WTC11 (cell line): ENCODE measurements at places on chromosomes 3 and 15.

DNA sequence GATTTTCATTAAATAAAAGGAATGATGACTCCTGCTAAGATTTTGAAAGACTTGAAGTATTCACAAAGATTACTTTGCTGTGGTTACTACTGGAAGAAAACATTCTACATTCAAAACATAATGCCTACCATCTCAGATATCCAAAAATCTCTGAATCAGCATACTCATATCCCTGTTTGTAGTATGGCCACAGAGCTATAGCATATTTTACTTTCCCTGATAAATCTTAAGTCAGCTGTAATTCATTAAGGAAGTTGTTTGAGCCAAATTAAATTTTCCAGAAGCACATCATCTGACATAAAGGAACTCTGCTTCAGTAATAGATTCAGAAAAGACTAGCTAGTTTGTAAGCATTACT is 942.0 kb downstream of the ROBO1 start:
- no peak for DNase-seq

DNA sequence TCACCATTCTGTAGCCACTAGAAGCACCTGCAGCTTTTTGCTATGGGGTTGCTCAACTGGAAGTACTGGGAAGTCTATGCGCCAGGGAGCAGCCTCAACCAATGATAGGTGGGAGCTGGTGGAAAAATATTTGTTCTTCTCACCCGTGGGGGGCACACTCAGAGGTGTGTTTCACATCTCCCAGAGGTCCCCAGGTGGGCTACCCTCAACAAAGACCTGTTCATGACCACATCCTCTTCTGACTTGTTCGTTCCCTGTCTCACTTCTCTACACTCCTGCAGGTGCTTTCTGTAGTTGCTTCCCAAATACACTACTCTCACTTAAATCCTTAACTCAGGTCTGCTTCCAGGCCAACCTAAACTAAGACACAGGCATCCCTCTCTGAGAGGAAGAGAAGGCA is 3.6 kb downstream of the CAMP start:
- DNase-seq, result no peak

DNA sequence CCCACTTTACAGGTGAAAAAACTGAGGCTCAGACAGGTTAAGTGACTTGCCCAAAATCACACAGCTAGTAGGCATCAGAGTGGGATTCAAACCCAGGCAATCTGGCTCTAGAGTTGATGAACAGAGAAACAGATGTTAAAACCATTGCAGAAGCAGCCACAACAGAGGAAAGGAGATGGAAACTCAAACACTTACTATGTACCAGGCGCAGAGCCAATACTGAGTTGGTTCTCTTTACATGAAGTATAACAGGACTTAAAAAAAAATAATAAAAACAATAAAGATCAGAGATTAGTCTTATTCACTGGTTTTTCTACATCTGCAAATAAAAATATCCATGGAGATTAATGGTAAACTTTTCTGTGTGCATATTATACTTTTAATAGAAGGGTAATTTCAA is 84.9 kb upstream of the SPATA12 start:
- DNase-seq, result no peak

- no peak for DNase-seq
Measured at GRCh38 chr3:46300461-46300789, 53.5 kb upstream of the CCR2 start.

DNA sequence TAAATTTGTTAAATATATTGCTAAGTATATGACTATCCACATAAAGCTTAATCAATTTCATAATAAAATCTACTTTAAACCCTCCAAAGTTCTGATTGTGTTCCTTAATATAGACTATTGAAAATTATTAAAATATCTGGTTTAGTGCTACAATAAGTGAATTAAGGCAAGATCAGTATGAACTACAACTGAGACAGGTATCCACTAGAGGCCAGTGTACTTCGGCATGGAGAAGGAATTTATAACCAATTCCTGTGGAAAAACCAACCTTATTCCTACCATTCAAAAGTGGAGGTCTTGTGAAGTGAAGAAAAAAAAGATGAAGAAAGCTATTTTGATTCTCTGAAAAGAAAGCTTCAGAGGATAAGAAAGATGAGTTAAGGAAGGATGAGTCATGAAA is 237.7 kb downstream of the SUCLG2 start:
- no peak for DNase-seq

DNA sequence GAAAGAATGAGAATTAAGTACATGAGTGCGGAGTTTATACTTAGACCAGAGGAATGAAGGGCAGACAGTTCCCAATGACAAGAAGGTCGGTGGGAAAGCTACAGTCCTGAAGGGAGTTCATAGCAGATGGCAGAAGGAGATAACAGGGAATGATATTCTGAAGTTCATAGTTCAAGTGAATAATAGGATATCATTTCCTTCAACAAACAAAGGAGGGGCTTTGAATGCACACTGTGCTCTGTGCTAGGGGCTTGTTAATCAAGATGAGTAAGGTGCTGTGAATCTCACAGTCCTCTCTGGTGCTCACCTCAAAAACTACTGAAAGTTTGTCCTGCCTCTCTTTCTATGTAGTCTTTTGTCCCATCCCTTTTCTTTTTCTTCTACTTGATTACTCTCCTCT is 41.9 kb downstream of the SIDT1 start:
- no peak for DNase-seq

GRCh38 chr3:135260025-135260424 is 465.0 kb downstream of the EPHB1 start:
- DNase-seq, result no peak

DNA sequence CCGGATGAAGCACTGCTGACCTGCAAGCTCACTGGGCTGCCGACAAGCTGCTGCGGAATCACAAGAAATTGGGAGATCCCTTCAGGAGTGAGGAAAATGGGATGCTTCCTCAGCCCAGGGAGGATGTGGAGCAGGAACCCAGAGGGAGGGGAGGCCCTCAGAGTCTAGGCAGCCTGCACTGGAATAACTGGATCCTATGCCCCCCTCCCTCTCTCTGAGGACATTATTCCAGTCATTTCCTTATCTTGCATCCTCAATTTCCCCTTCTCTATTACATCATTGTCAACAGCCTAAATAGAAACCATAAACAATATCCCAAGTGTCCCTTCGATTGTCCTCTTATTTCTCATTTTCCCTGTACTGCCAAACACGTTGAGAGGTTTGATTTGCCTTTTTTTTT is 169.0 kb downstream of the OPA1 start:
- no peak for DNase-seq

- DNase-seq, result no peak
Measured at GRCh38 chr3:72487078-72487765, 361.0 kb downstream of the SHQ1 start.
